Osteoblast (primary cell): ENCODE measurements at places on chromosomes 5 and 9.

- DNase-seq = no peak
These were observed 115.3 kb upstream of the FSTL4 start for GRCh38 chr5:133727636-133728035.

- DNase-seq = peak; percentile 69
These were observed 93.3 kb upstream of the MAP1B start for GRCh38 chr5:72013766-72014624.

- DNase-seq = no peak
These were observed 16.7 kb upstream of the HSPB3 start for GRCh38 chr5:54438620-54439389.

- DNase-seq = peak; percentile 73
These were observed 219.1 kb downstream of the FANCC start for GRCh38 chr9:95098391-95098921.

- DNase-seq = no peak
These were observed 16.9 kb downstream of the COL5A1 start for GRCh38 chr9:134658378-134658955.

GRCh38 chr5:150613991-150614660 lies 26.3 kb upstream of the SYNPO start:
- DNase-seq = no peak

DNA sequence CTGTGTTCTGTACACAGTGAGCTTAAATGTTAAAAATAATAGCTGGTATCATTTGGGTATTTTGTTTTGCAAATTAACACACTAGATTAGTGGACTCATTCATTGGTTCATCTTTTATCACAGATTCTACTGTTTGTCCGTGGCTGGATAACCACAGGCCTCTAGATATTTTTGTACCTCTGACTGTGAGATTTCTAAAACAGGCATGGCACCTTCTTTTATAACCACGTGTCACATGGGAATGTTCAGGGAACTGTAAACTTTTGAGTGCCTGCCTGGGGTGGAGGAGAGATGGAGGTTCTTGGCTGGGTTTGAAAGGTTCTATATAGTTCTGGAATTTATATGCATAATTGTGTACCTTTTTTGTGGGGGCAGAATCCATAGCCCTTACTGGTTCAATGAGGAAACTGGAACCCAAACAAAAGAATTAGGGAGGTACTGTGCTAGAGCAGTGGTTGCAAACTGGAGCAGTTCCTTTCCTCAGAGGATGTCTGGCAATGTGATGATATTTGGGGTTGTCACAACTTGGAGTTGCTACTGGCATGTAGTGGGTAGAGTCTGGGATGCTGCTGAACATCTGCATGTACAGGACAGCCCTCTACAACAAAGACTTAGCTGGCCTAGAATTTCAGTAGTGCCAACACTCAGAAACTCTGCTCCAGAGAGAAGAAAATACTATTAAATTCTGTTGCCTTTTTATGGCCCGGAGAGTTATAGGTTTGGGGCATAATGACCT lies 16.9 kb downstream of the TLE4 start:
- DNase-seq = no peak

- no peak for DNase-seq
These were observed 252.0 kb downstream of the MRPS30 start for GRCh38 chr5:45060724-45061123.

- DNase-seq = peak; percentile 89
These were observed 164.3 kb upstream of the OTULINL start for GRCh38 chr5:14417276-14417730.

GRCh38 chr5:174259696-174260420 lies 214.4 kb downstream of the NSG2 start:
- DNase-seq = no peak

- no peak for DNase-seq
These were observed 1.2 kb downstream of the CDKN2A start for GRCh38 chr9:21993007-21993406.

DNA sequence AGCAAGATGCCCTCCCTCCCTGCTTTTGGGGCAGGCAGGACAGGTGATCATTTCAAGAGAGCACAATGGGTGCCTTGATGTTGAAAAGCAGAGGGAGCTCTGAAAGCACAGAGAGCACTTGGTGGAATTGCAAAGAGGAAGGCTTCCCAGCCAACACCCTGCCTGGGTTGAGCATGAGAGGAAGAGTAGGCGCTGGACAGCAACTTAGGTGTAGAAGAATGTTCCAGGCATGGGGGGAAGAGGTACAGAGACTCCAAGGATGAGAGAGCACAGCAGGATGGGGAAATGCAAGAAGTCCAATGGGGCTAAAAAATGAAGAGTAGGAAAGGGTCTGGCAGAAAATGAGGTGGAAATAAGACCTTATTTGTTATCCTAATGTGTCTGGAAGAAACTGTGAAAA lies 144.8 kb downstream of the TRIM36 start:
- no peak for DNase-seq

DNA sequence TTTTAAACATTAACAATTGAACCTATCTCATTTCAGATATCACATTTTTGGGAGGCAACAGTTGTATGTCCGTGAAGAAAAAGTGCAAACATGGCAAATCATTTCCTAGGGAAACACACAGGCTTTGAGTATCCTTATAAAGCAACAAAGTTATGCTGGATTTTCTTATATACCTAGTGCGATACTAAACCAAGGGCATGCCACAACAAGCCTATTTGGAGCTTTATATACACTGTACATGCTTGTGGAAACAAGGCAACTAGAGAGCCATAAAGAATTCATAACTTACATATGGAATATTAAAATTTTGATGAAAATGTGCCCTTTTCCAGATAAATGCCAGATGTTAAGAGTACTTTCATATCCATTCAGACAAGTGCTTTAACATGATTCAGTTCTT lies 191.4 kb downstream of the DCP2 start:
- DNase-seq = no peak

DNA sequence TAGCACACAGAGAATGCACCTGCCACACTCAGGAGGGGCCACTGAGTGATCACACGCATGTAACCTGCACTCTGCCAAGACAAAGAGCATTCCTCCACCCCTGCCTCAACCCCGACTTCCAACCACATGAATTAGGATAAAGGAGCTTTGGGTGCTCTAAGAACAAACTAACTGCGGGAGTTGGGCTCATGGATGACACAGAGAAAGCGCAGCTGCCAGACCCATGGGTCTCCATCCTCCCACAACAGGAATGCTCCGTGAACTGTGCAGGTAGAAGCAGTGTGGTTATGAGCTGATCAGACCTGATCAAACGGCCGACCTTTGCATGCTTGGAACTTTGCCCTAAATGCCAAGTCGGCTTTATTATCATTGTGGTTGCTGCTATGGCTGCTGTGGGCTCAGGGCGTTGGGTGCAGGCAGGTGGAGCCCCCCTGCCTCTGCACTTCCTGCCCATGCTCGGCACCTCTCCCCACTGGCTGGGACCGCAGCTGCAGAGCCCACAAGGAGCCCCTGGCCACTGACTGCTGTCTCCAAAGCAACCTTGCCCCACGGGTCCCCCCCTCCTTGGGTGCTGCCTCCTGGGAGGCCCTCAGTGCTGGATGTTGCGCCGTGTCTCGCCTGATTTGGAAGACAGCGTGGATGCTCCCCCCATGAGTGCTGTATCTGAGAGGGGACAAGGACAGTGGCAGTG lies 2.6 kb upstream of the SLC6A3 start:
- peak; percentile 73 for DNase-seq

DNA sequence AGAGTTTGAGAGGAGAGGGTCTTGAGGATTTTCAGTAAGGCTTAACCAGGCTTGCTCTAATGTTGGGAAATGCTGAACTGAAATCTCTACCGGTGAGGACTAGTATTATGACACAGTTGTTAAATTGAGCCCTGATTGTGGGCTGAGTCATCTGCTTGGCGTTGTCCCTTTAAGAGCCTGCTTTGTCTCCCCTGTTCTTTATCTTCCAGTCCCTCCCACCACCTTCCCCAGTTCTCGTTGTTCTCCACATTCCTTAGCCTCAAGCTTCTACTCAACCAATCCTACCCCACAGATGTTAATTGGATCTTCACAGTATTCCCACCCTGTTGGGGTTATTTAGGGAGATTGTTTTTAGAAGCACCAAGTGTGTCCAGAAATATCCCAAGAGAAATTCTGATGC lies 57.6 kb downstream of the ANKRD55 start:
- DNase-seq = no peak

DNA sequence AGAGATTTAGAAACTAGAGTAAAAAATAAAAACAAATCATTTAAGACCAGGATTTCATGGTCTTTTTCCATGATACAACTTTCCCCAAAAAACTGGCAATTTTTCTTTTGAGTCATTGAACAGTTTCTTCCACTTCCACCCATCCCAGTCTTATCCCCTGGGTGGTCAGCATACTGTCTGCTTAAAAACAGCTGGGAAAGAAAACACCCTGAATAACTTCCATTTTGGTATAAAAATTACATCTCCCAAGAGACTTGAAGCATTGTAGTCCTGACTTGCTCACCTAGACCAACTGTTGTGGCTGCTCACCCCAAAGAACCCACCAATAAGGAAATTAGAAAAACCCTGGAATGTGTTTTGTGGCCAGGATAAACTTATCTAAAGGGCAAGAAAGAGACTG lies 731.3 kb downstream of the NR2F1-AS1 start:
- no peak for DNase-seq
